ENCODE measurements at places on chromosomes 12 and 14. TPM values are rescaled to one million over a fixed set of nuclear protein-coding genes. Genes with fewer than 3 reads are reported as not detected.

PTGDR gene
- 2.7 TPM for total RNA-seq

CD163L1 gene
- total RNA-seq, result not detected

DNA sequence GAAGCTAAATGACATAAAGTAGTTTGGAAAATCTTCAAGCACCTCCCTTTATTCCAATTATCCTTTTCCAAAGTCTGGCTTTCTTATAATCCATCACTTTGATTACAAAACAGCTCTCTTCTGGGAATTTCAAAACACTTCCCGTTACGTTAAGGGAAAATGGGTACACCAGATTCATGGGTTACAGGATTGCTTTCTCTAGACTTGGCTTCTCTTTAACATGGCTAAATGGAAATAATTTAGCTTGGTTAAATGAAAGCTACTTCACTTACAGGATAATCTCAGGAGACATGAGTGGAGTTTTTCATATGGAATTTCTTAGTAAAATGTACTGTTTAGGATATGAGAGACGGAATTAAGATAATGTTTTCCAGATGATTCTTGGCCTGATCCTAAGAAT is 14.7 kb downstream of the GSTZ1 start:
- no peak for DNase-seq

DNA sequence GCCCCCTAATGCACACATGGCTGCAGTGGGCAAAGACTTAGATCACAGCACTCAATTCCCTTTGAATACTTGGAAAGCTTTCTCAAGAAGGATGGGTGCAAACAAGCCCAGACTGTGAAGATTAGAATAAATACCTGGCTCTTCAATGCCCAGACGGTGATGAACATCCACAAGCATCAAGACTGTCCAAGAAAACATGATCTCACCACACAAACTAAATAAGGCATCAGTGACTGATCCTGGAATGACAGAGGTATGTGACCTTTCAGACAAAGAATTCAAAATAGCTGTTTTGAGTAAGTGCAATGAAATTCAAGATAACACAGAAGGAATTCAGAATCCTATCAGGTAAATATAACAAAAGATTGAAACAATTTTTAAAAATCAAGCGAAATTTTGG is 43.8 kb upstream of the ZDHHC17 start:
- DNase-seq, result no peak

- DNase-seq, result no peak
Measured at GRCh38 chr12:62657363-62657632, 190.7 kb downstream of the MON2 start.

Measured in CD8-positive, alpha-beta T cell (primary cell).